ENCODE measurements at places on chromosomes 5 and 9. TPM values are rescaled to one million over a fixed set of nuclear protein-coding genes. Genes with fewer than 3 reads are reported as not detected.
A peak's percentile ranks its signal among the peaks of the same experiment; 100 is the strongest.

Gene LCN9
- not detected for polyA plus RNA-seq

Gene ZNF618
- 16.6 TPM for polyA plus RNA-seq

GRCh38 chr5:116585227-116585626 lies 10.6 kb upstream of the SEMA6A start:
- no peak for DNase-seq

Gene IL4
- polyA plus RNA-seq: not detected

Gene TRMO
- polyA plus RNA-seq: 15.0 TPM

DNA sequence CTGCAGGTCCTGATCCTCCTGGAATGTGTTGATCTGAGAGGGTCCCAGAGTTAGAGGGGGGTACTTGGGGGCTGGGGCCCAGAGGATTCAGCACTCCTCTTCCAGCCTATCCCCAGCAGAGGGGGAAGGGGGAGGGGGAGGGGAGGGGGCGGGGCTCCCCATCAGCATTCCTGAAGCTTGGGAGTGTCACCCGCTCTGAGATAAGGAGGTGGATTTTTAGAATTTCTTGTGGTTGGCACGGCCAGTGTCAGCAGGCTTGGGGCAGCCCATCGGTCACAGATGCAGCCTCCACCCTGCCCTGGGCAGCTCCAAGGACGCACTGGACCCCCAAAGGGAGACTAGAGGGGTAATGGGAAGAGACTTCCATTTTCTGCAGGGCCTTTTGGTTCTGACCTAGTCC lies 5.3 kb downstream of the FGF18 start:
- DNase-seq: no peak

DNA sequence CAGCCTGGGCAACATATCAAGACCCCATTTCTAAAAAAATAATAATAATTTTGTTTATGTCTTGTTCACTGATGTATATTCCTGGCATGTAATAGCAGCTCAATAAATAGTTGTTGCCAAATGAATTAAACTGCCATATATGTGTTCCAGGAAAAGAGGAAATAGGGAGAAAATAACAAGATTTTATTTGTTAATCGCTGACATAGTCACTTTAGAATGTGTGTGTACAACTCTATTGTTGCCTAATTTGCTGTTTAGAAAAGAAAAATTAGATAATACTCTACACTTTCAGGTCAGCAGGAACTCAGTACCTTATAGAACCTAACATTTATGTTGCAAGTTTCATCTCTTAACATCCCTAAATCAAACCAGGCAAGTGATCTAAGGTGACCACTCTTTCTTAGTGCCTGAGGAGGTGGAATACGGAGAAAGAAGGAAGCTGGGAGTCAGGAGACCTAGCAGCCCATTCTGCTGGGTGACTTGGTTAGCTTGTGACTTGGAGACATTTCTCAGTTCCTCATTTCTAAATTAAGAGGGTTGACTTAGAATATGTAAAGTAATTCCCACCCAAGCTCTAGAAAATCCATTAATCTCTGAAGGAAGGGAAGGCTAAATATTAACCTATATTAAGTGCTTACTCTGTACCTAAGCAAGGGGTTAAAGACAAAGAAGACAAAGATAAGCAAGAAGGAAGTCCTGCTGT lies 110.3 kb upstream of the IQGAP2 start:
- no peak for DNase-seq

- DNase-seq: peak; percentile 80
Observed at GRCh38 chr5:141521244-141521781, 32.4 kb downstream of the PCDHGC5 start.

- DNase-seq: no peak
Observed at GRCh38 chr9:37836386-37836785, 35.8 kb downstream of the DCAF10 start.

- no peak for DNase-seq
Observed at GRCh38 chr9:138044485-138045383, 167.2 kb downstream of the CACNA1B start.

DNA sequence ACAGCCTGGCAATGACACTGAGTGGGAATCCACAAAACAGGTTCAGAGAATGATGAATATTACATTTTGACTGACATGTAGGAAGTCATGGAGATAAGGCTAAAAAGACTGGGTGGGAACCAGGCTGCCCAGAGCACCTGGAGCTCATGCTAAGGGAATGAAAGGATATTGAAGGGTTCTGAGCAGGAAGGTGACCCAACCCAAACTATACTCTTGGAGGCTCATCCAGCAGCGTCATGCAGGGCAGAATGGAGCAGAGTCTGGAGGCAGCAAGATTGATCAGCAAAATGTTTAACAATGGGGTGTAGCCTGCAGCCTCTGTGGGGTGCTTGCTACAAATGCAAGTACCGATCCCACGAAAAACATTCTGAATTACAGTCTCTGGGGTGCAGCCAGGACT lies 120.2 kb downstream of the PSD2 start:
- no peak for DNase-seq

Gene CLINT1
- 68.2 TPM for polyA plus RNA-seq

DNA sequence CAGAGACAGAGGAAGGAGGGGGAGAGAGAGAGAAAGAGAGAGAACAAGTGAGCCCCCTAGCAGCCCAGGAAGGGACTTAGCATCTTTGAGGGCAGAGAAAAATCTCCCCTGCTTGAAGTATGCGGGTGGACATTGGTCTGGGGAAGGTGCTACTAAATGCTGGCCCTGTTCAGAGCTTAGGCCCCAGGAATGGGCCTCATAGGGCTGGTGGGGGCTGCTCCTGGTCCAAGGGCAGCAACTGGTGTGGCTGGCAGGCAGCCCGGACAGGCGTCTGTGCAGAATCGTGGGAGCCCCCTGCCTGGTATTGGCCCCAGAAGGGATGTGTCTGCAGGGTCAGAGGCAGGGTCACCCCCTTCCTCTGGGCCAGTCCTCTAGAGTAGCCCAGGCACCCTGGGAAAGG lies 47.8 kb upstream of the SUSD3 start:
- DNase-seq: no peak

DNA sequence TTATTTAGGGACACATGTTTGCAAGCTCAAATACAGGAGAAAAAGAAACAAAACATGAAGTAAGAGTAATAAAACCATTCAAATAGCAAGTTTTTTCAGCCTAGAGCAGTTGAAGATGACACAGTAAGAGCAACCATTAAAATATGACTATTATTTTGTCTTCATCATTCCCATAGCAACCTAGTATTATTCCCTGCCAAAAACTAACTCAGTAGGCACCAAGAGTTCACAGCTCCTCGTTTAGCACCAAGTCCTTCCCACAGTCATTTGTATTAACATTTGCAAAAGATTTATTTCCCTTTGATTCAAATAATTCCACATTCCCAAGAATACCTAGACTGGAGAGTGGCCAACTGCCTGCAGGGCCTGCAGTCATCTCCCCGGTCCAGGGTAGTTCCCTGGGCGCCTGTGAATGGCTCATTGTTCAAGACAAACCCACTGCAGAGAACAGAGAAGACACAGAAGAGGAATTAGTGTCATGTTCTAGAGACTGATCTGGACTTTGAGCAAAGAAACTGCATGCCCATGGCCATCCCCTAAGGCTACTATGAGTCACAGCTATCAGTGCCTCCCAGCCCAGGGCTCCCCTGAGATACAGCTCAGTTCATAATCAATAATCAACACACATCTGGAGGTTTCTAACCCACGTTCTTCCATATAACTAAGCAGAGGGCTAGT lies 139.1 kb upstream of the MAP3K1 start:
- no peak for DNase-seq

Gene UBAC1
- polyA plus RNA-seq: 41.7 TPM

Gene CERCAM
- 99.2 TPM for polyA plus RNA-seq

GRCh38 chr5:110055302-110055701 lies 365.6 kb downstream of the MAN2A1 start:
- no peak for DNase-seq

DNA sequence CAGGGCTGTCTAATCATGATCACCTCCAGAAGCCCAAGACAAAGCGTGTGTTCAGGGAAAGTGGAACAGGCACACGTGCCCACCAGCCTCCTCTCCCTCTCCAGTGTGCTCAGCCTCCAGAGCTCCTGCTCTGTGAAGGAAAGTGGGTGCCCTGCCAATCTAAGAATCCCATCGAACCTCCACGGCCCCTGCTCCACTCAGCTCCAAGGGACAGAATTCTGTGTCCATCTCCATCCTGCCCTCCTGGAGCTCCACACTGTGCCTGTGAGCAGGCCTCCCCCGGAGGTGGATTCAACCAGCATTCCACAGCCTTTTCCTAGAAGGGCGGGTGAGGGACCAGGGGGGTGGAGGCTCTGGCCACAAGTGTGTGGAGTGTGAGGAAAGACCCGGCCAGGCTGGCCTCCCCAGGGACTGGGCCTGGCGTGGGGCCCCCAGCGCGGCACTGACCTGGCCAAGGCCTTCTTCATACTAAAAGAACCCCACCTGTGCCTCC lies 6.0 kb downstream of the EEIG1 start:
- no peak for DNase-seq

- DNase-seq: no peak
Observed at GRCh38 chr5:176883700-176884570, 15.2 kb downstream of the HK3 start.

DNA sequence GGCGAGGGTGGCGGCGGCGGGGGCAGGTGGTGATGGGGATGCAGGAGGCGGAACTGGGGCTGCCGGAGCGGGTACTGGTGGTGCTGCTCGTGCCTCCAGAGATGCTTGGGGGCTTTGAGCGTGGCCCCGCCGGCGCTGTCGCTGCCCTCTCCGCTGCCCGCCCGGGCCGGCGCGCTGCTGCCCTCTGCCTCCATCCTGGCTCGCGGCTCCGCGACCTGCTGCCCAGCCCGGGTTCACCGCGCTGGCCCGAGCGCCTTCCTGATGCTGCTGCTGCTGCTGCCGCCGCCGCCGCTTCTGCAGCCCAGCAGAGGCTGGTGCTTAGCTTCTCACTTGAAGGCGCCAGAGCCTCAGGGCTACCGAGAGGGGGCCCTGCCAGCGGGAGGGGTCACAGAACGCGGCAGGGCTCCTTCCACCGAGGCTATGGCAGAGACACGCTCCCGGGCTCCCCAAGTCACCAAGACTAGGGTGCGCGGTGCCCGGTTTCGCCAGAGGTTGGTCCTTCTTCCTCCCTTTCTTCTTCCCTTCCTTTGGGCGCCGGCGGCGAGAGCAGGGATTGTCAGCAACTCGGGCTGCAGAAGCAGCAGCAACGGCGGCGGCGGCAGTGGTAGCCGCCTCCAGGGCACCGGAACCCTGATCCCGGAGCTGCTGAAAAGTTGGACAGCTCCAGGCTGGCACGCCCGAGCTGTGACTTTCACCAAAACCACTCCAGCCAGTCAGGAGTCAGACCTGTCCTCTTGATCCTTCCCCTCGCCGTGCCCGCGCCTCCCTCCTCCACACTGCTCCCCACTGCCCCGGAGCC lies at the start of gene PDE4D:
Gene PDE4D, minus strand, starts transcription at position 298 of the 799 bp plus-strand sequence.
- peak; percentile 58 for DNase-seq

Gene FCN1
- not detected for polyA plus RNA-seq

GRCh38 chr5:55524816-55525215 lies 9.9 kb downstream of the PLPP1 start:
- DNase-seq: no peak

GRCh38 chr9:114098021-114098935 lies 814 bp downstream of the KIF12 start:
- DNase-seq: no peak

Gene GPX8
- 77.5 TPM for polyA plus RNA-seq

- no peak for DNase-seq
Observed at GRCh38 chr5:172168311-172168710, 19.7 kb downstream of the STK10 start.

All from muscle of arm (tissue), 14 donors.